ENCODE measurements at places on chromosomes 5 and 9.

GRCh38 chr5:168273056-168273980 lies 18.1 kb upstream of the WWC1 start:
- no peak for DNase-seq

- no peak for DNase-seq
These were observed 33.7 kb downstream of the PTGES start for GRCh38 chr9:129719135-129719534.

DNA sequence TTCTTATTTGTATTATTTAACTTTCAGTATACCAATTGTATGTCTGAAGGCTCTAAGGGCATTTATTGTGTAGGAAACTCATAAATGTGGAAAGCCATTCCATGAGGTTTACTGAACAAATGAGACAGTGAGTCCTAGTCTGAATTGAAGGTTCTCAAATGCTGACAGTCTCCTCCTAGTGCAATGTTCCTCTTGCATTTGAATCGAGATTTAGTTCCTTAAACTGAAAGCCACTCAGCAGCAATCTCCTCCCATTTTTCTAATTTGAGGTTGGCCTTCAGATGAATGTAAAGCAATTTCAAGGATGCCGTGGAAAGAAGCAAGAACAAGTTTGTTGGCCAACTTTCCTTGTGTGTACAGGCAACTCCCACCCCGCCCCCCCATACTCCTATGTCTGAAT lies 493.2 kb upstream of the KLF4 start:
- DNase-seq: no peak

- peak; percentile 25 for DNase-seq
These were observed 1.3 kb downstream of the FBXL7 start for GRCh38 chr5:15501091-15501791.

DNA sequence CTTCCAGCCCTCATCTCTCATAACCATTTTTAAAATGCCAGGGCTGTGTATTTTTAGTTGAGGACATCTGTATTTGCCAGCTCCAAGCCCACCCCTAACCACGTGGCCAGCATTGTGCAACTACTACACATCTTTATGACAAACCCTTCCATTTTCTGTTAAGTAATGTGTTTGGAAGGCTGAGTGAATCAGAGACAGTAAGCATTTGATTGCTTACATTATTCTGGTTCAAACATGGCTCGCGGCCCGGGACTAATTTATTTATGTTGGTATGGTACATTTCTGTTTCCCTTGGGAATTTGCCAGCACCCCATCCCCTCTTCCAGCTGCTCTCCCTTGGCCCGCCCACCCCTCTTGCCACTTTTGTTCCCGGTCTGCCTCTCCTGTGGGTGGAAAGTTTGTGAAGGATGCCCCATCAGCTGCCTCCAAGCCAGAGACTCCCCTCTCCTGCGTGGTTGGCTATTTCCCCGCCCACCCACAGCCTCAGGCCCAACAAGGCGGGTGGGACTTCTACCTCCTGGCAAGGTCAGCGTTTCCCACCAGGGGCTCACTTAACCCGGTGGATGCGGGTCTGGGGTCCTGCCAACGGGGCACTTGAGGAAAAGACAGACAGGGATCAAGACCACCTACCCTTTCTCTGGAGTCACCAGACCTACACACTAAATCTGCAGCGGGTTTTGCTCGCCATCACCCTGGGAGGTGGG lies 162.2 kb downstream of the HSD17B3 start:
- no peak for DNase-seq

GRCh38 chr5:150703762-150704161 lies 2.9 kb upstream of the RBM22 start:
- no peak for DNase-seq

GRCh38 chr9:136407911-136408310 lies 2.5 kb downstream of the ENTR1 start:
- DNase-seq: no peak

GRCh38 chr9:26399556-26399955 lies 493.0 kb downstream of the CAAP1 start:
- no peak for DNase-seq

DNA sequence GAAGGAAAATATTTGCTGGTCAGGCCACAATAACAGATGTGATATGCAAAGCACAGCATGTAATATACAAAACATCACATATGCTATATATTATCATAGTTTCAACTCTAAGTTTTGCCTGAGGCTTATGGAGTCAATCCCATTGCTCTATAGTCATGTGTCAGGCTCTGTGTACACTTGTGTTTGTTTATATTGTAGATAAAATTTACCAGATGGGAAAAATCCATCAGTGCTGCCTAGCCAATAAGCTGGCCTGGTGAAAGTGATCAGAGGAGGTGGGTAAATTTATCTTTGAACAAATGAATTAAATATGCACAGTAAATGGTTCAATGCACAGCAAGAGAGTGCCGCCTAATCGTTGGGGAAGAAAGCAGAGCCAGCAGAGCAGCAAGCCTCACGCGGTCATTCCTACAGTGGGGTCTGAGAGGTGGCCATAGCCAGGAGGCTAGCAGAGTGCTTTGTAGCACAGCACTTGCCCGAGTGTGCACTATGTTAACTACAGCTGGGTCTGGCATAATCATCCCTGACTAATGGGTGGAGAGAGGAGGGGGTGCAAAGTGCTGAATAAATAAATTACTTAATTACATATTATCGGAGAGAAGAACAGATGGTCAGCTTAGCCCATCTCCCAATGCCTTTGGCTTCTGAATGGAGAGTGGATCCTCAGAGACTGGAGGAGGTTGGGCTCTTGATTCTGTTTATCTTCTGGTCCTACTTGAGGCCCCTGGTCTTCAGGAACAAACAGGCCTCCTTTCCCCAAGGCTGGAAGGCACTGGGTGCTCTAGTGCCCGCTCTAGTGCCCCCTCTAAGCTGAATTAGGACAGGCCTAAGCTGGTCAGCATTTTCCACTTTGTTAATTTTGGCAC lies 153.5 kb downstream of the MAT2B start:
- no peak for DNase-seq

GRCh38 chr5:126998201-126998631 lies 32.1 kb downstream of the MARCHF3 start:
- DNase-seq: peak; percentile 49

GRCh38 chr5:55220433-55221185 lies 6.5 kb downstream of the MCIDAS start:
- DNase-seq: no peak

- DNase-seq: peak; percentile 60
These were observed 20.2 kb downstream of the SIL1 start for GRCh38 chr5:139177809-139178588.

DNA sequence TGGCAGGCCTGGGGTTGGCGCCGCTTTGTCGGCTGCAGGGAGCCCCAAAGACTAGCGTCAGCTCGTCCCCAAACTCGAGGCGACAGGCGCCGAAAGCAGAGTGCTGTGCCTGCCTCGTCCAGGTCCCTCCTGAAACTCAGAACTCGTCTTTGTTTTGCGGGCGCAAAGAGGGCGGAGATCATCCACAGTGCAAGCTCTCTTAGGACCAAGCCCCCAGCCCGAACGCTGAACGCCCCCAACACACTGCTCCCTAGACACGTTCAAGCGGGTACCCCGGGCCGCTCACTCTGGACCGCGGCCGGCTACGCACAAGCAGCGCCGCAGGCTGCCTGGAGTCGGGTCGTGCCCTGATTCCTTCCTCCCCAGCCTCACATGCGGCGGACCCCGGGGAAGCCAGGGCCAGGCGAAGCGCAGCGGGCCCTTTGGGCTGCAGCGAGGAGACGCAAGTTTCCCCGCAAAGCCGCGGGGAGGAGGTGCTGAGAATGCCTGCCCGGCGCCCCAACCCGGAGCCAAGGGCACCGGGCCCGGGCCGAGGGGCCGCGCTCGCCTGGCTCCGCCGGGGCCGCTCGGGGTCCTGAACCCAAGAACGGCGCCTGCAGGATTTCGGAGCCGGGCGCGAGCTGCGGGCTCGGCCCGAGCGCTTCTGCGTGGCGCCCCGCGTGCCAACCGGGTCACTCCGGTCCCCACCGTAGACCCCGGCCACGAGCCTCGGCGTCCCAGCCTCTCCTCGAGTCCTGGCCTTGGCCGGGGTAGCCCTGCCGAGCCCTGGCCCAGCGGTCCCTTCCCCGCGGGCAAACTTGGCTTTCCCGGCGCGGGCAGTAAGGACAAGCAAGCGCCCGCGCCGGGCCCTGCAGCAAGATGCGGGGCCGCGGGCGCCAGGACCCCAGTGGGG lies 738 bp downstream of the FSTL4 start:
- DNase-seq: no peak

GRCh38 chr5:77200663-77201062 lies 9.8 kb upstream of the PDE8B start:
- DNase-seq: no peak

DNA sequence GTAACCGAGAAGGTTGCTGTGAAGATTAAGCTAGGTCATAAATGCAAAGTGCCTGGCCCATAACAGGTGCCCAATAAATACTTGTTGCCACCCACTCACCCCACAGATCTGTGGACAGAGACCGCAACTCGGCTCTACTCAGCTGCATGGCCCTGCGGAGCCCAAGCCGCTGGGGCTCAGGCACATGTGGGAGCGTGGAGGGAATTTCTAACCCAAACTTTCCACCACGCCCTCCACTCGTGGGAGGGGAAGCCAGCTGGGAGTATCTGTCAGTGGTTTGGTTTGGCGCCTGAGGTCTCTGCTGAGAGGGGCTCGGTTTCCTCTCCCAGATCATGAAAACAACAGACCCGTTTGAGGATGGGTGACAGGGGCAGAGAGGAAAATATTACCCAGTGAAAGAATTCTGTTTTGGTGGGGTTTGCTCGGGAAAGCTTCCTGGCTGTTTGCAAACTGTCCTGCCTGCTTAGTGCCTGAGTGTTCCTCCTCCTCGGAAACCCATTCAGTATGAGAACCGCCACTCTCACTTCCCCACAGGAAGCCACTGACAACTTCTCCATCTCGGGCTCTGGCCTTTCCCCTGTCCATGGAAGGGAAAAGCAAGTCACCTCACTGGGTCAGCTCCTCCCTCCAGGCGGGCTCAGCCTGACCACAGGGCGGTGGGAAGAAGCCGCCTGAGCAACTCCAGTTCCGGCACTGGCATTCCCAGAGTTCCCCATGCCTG lies 60.1 kb downstream of the RGS3 start:
- peak; percentile 91 for DNase-seq

DNA sequence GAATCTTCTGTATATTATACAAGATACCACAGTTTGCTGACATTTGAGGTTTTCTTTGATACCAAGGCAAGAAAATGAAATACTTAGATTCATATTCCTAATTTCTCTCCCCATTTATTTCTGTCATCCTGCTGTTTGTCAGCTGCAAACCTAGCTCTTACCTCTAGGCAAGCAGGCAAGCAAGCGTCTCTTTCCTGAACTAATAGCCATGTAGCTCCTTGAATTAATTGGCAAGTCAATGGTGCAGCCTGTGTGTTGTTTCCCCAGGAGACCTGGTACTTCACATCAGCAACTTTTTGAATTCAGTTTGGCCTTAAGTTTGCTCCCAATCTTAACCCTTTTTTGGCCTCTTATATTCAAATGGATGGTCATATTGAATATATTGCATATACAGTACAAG lies 573.6 kb upstream of the ARRDC3 start:
- DNase-seq: no peak

- DNase-seq: peak; percentile 34
These were observed 481.1 kb upstream of the ZNF608 start for GRCh38 chr5:125227333-125228095.

DNA sequence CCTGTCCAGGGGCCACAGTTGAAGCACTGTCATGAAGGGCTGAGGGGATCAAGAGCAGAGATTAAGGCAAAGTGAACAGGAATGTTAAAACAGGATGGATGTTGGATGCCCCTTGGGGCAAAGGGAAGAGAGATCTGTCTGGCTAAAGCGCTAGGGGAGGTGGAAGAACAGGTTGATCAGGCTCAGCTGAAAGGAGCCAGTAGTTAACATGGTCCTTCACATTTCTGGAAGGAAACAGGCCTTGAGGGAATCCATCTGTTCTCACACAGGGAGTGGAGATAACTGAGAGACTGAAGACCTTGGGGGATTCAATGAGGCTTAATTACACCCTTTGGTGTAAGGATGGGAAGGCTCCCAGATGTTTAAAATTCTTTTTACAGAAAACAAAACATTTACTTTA lies 5.8 kb downstream of the HAPLN1 start:
- no peak for DNase-seq

- DNase-seq: no peak
These were observed 35.5 kb downstream of the JAKMIP2 start for GRCh38 chr5:147746986-147747385.

DNA sequence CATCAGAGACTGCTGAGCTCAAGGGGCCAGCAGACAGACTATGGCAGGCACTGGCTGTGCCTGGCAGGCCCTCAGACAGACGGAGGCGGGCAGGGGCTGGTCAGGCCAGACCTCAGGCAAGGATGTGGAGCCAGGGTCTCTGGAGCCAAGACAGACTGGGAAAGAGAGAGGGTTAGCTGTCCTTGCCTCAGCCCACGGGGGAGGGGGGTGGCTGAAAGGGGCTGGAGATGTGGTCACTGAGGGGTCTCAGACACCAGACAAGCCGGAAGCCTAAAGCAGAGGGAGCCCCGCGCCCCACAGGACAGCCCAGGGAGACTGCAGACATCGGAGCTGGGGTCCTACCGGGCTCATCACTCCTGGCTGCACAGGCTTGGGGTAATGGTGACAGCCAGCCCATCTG lies 141.2 kb upstream of the FOXD4L5 start:
- DNase-seq: no peak

DNA sequence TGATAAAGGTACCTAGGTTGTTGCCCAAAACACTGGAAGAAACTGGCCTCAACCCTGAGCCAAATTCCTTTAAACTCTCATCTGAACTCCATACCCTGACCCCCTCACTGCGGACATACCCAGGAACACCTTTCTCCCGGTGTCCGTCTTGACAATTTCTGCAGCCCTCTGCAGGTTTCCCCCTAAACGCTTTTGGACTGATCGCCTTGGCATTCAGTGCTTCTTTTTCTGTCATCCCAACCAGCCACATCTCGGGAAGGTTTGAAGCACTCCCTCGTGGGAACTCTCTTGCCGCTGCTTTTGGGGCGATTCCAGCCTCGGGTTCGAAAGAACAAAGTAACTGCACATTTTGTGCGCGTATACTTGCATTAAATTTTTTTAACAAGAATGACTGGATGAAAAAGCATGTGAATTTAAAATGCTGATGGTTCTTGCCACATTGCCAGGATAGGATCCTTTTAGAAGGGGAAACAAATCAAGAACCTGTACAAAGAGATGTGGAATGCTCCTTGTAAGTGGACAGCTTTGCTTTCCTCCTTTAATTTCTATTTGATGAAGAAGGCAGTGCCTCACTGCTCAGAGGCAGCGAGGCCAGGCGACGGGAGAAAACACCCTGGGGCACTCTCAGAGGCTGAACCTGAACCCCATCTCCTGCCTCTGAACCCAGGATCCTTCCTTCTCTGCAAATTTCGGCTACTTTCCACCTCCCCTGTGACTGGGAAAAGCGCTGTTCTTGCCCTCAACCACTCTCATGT lies 615 bp downstream of the PSMD5 start:
- no peak for DNase-seq

DNA sequence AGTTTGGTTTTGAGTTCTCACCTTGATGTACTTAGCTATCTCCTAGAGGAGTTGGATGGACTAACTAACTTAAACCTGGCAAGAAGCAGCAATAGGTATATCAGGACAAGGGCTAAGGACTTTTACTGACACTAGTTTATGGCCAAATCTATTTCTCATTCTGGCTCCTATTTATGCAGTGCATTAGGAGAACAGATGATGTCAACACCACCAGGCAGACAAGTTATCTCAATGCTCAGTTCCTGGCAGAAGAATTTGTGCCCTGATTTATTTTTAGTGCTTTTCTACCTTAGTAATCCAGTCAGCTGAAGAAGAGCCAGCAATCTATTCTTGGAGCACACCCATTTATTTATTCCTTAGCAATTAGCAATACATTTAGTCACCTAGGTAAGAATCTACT lies 30.7 kb upstream of the MYOT start:
- DNase-seq: no peak
